ENCODE measurements at places on chromosomes 7 and 10.

DNA sequence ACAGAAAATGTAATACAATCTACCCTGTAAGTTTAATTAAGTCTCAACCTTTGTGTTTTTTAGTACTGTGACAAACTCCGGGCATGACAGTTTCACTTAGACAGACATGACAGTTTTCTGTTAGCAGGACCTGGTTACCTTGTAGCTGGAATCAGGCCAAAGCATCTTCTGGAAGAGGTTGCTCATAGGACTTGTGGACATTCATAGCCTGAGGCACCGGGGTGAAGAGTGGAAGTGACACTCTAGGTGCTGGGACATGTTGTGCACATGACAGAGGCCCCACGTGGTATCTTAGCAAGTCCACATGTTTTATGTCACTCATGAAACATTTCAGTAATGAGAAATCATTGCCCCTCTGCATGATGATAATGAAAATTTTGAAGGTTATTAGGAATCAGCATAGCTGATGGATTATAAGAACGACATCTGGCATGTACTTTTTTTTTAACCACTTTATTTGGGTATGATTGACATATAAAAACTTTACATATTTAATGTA, 441.4 kb downstream of the CNTNAP2 start:
- no peak for DNase-seq

DNA sequence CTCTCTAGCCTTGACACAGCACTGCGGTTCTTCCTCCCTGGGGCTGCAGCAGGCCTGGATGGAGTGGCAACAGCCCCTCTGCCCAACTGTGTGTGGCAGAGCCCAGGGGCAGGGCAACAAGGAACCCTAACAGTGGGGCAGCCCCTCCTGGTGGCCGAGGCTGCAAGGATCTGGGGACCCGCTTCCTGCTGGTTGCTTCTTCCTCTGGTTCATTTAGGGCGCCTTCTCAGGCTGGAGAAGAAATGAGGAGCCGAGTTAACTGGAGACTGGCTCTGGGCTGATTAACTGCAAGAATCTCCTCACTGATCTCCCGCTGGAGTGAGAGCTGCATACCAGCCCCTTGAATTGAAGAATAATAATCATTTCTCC, 80.1 kb upstream of the EMX2 start:
- no peak for DNase-seq

DNA sequence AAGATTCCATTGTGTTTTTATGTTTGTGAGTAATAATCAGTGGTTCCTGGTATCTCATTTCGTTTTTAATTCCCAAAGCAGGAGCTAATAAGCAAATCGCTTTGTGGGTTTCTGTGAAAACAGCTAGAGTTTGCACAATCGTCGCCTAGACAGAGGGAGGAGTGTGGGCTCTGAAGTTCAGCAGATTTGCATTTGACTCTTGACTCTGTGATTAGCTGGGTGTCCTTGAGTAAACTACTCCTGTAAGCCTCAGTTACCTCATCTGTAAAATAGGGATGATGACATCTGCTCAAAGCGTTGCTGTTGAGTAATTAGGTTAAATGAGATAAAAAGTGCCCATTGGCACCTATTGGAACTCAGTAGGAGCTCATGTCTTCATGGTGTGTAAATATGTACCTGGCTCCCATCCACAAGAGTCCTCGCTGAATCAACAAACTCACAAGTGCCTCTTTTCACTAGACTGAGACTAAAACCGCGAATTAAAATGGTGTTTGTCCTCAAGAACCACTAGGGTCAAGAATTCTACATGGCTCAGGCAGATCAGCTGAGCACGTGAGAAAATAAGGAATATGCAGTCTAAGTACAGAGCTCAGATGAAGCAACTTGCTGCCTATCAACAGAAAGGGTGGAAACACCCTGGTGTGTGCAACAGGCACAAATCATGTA, 385.8 kb upstream of the C7orf33 start:
- no peak for DNase-seq

DNA sequence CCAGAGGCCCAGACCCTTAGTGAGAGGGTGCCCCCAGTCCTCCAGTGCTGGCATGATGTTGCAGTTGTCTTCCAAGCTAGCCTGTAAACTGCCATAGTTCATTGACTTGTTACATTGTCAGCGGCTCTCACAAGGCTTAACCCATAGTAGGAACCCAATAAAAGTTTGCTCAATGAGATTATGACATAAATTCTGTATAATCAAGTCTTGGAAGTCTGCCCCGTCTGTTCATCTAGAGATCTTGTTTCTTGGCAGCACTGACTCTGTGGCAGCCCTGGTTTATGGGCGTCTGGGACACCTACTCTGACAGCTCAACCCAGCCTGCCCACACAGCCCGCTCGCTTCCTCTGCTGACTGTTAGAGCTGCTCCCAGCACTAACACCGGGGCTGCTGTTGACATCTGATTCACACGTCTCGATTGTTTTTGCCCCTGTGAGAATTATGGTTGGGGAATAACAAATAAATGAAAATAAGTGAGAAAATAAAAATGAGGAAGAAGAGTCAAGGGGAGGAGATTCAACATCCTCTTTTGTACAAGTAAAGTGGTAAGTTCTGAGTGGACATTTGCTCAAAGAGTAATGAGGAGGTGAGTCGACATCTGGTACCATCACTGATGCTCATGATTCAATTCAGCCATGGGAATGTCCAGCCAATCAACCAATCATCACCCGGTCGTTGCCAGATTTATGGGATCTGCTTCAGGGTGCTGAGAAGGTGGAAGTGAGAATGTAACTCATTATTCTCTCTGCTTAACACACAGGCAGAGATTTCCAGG, 160.8 kb downstream of the SPAG6 start:
- no peak for DNase-seq

GRCh38 chr7:31466036-31466435, 47.9 kb upstream of the ITPRID1 start:
- no peak for DNase-seq

- no peak for DNase-seq
These were observed 341.1 kb downstream of the PARD3 start for GRCh38 chr10:34474009-34474376.

DNA sequence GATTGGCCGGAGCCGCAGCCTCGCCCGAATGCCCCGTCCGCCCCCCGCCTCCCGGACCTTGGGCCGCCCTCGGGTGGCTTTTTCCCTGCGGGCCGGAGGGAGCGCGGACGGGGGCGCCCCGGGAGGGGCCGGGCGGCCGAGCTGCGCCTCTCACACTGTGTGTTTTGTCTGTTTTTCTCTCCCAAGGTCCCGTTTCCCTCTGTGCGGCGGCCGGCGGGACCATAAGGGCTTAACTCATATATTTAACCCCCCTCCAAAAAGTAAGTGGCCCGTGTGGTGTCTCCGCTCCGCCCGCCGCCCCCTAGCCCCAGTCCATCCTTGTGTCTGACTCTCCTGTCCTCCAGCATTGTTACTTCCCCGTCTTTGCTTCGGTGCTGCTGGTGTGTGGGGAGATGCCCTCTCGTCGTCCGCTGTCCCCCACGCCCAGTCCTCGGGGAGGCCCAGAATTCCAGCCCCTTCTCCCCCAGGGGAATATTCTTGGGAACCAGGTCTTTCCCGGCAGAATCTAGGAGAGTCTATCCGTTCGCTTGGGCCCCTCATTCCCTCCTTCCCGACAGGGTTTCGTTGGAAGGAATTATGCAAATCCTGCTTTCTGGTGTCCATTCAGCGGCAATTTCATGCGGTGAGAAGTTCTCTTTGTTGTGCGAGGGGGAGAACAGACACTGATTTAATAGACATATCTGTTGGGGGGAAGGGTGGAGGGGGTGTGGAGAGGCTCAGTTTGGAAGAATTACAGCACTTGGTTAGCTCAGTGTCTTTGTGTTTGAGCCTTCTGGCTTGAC, 1.3 kb downstream of the LCOR start:
- DNase-seq = no peak

DNA sequence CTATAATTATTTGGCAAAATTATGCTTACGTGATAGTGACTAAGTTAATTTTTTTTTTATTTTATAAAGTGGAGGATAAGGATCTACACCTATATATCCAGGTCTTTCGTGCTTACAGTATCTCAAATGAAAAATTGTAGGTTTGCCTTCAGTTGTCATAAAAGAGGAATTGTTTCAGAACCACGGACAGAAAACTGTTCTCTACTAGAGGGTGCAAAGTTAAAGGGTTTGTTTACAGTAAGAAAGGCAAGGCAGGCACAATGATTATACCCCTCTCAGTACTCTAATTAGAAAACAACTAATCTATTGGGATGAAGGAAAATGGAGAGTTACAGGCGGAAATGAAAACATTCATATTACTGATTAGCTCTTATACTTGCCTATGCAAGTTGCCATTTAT, 1.5 kb downstream of the PCLO start:
- DNase-seq = no peak

GRCh38 chr7:122273117-122273516, 31.4 kb downstream of the FEZF1 start:
- DNase-seq = no peak

- no peak for DNase-seq
These were observed 30.0 kb downstream of the DOCK4 start for GRCh38 chr7:112176241-112176640.

GRCh38 chr7:100892364-100893317, 3.0 kb downstream of the ACHE start:
- DNase-seq = no peak

- no peak for DNase-seq
These were observed 76.4 kb downstream of the MAGI2 start for GRCh38 chr7:79377097-79377496.

- DNase-seq = no peak
These were observed 520 bp upstream of the WNT2 start for GRCh38 chr7:117323305-117323850.

- no peak for DNase-seq
These were observed 295.4 kb downstream of the PRPF18 start for GRCh38 chr10:13882119-13882711.

Measured in NCI-H2171 (cell line).